ENCODE measurements at places on chromosomes 4 and X.

- no peak for DNase-seq
Observed at GRCh38 chrX:110748256-110748806, 47.3 kb downstream of the CHRDL1 start.

DNA sequence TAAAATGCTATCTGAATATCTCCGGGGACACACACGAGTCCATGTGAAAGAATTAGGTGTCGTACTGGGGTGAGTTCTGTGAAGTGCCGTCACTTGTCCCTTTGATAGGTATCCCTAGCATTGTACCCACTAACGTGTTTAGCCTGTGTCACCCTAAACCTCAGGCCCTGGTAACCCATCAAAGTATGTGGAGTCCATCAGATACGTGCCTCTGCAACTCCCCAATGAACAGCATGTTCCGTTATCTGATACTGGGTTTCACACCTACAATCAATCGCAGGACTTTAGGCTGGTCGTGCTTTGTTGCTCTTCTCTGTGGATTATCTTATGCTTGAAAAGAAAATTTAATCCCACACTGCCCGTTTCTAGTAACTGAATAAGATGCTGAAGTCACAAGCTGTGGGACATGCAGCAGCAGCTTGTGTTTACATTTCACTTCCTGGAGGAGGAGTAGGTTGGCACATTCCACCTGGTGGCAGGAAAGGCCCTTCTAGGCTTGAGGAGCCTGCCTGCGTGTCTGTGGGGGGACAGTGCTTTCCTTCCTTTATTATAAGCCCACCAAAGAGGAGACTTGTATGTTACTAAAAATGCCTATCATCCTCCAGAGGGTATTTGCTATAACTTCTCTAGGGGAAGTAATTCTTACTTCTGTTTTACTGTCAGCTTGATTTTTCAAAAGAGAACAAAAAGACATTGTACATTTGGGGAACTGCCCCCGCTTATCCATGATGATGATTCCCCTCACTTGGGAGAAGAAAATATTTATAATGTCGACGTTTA is 127.2 kb downstream of the FNIP2 start:
- no peak for DNase-seq

- DNase-seq: no peak
Observed at GRCh38 chr4:139773560-139774318, 108.1 kb downstream of the MGST2 start.

DNA sequence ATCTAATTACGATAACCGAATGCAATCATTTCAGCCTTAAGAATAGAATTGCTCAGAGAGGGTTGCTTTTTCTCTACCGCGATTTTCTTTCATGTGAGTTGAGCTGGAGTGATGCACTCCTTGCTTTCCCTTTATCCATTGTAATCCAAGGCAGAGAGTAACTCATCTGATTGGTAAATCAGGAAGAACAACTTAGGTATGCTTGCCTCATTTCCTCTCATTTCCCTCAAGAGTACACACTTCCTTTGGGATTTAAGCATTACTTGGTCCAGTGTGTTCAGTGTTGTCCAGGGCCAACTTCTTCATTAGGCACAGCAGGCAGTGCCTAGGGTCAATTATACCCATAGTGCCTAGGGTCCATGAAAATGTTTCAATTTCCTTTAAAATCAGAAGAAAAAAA is 15.7 kb upstream of the N4BP2 start:
- DNase-seq: no peak

- DNase-seq: no peak
Observed at GRCh38 chr4:87103086-87103485, 117.3 kb downstream of the KLHL8 start.

All from activated CD4-positive, alpha-beta T cell treated with anti-CD3 and anti-CD28 coated beads for 24 hours (primary cell).